Body of pancreas (tissue), 4 donors: ENCODE measurements at places on chromosomes 2 and 18.
A peak's percentile ranks its signal among the peaks of the same experiment; 100 is the strongest.

- H3K27me3 ChIP-seq = no peaks in the 10 kb centered on the region
- no peak overlapping the region for H3K4me3 ChIP-seq
- peaks cover 20% of the 10 kb centered on the region for H3K4me1 ChIP-seq
- no peaks in the 10 kb centered on the region for H3K36me3 ChIP-seq
- DNase-seq = no peak
Observed at GRCh38 chr2:29014811-29015421, 33.8 kb downstream of the TOGARAM2 start.

- H3K27me3 ChIP-seq = no peaks in the 10 kb centered on the region
- peaks cover 5% of the 10 kb centered on the region for H3K4me1 ChIP-seq
- H3K4me3 ChIP-seq = no peak overlapping the region
- H3K36me3 ChIP-seq = no peaks in the 10 kb centered on the region
- no peak for DNase-seq
Observed at GRCh38 chr18:61750840-61751668, 141.8 kb downstream of the RNF152 start.

GRCh38 chr2:136651456-136652010 lies 113.8 kb upstream of the THSD7B start:
- no peak for DNase-seq
- H3K27ac ChIP-seq = no peak overlapping the region
- H3K36me3 ChIP-seq = no peaks in the 10 kb centered on the region

- DNase-seq = no peak
- H3K27me3 ChIP-seq = no peaks in the 10 kb centered on the region
- H3K4me1 ChIP-seq = no peaks in the 10 kb centered on the region
- no peak overlapping the region for H3K27ac ChIP-seq
- H3K36me3 ChIP-seq = no peaks in the 10 kb centered on the region
- H3K4me3 ChIP-seq = no peak overlapping the region
Observed at GRCh38 chr18:32507093-32507492, 36.4 kb upstream of the GAREM1 start.

DNA sequence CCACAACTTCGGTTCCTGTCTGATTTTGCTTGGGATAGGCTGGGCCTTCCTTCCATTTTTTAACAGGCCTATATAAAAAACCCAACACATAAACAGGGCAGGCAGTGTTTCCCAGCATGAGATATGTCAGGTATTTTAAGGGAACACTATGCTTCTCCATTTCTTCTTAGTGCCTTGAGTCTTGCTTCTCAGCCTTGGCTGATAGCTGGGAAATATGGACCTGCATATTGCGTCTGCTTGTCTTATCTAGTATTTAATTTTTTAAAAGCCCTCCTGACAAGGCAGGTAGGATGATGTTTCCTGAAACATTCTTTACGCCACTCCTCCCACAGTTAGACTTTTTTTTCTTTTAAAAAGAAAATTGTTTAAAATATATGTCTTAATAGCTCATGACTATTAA lies 45.5 kb upstream of the NABP1 start:
- peaks cover under 1% of the 10 kb centered on the region for H3K4me1 ChIP-seq
- no peak overlapping the region for H3K4me3 ChIP-seq
- H3K27me3 ChIP-seq = no peaks in the 10 kb centered on the region
- no peak for DNase-seq
- no peak overlapping the region for H3K27ac ChIP-seq

DNA sequence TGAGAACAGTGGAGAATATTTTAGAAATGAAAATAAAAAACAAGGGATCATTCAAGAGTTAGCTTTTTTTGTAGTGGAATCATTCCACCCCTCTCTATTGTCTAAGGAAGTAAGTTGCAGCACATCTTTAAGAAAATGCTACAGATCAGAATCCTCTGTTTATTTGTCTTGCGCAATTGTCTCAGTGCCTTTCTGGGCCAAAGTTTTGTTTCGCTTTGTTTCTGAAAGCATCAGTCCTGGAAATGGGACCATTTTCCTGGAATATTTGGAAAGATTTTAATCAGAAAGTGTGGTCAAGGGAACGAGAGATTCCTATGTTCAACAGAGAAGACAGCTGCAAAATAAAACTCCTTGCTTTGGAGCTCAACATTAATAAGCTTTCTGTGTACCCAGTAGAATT lies 74.0 kb downstream of the NRXN1 start:
- no peak overlapping the region for H3K27ac ChIP-seq
- no peaks in the 10 kb centered on the region for H3K4me1 ChIP-seq
- no peak for DNase-seq
- no peaks in the 10 kb centered on the region for H3K36me3 ChIP-seq
- H3K4me3 ChIP-seq = no peak overlapping the region

DNA sequence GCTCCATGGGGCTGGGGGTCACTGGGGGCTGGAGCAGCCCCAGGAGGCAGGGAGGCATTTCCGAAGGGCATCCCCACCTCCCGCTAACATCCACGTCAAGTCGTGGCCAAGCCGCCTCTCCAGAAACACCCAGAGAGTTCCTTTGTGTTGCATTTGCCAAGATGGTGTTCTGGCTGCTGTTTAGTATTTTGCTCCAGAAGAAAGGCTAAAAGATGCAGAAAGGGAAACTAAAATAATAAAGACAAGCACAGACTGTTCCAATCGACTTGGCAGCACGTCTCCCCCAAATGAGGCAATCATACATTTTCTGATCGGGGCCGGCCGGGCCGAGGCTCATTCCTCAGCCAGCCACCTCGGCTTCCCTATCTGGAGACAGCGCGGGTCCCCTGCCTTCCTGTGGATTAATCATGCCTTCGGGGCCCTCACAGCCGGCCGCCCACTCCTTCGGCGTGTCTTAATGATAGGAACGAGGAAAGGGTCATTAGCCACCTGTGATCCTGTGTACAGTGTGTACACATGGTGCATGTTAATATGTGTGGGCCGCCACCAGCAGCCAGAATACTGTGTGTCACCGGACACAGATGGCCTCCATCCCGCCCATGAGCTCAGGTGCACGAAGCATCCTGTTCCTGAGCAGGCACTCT lies 169.2 kb downstream of the KLHL29 start:
- H3K27ac ChIP-seq = no peak overlapping the region
- H3K4me1 ChIP-seq = peaks cover 7% of the 10 kb centered on the region
- H3K36me3 ChIP-seq = no peaks in the 10 kb centered on the region
- no peak for DNase-seq
- no peak overlapping the region for H3K4me3 ChIP-seq

- no peaks in the 10 kb centered on the region for H3K4me1 ChIP-seq
- no peak for DNase-seq
- no peak overlapping the region for H3K4me3 ChIP-seq
- H3K27ac ChIP-seq = no peak overlapping the region
- no peaks in the 10 kb centered on the region for H3K27me3 ChIP-seq
Observed at GRCh38 chr2:206858687-206859329, 80.5 kb upstream of the CPO start.

GRCh38 chr2:70946832-70947442 lies 11.2 kb downstream of the ATP6V1B1 start:
- no peaks in the 10 kb centered on the region for H3K36me3 ChIP-seq
- peaks cover 11% of the 10 kb centered on the region for H3K4me1 ChIP-seq
- DNase-seq = peak; percentile 74
- H3K27ac ChIP-seq = no peak overlapping the region

DNA sequence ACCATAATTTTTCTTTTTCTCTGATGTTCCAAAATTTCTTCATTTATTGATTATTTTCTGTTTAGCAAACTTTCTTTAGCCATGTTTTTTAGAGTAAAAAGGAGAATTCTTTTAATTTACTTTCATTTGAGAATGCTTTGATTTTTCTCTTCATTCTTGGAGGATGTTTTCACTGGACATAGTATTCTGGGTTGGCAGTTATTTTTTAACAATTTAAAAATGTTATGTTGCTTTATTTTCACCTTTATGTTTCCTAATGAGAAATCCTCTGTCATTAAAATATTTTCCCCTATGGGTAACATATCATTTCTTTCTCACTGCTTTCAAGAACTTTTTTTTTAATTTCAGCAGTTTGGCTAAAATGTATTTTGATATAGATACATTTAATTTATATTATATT lies 631.4 kb upstream of the CDH2 start:
- no peak for DNase-seq
- no peaks in the 10 kb centered on the region for H3K36me3 ChIP-seq
- H3K27me3 ChIP-seq = no peaks in the 10 kb centered on the region

GRCh38 chr2:196836440-196836839 lies 27.3 kb upstream of the C2orf66 start:
- no peak for DNase-seq
- peaks cover 3% of the 10 kb centered on the region for H3K36me3 ChIP-seq
- H3K4me1 ChIP-seq = no peaks in the 10 kb centered on the region
- no peaks in the 10 kb centered on the region for H3K27me3 ChIP-seq

DNA sequence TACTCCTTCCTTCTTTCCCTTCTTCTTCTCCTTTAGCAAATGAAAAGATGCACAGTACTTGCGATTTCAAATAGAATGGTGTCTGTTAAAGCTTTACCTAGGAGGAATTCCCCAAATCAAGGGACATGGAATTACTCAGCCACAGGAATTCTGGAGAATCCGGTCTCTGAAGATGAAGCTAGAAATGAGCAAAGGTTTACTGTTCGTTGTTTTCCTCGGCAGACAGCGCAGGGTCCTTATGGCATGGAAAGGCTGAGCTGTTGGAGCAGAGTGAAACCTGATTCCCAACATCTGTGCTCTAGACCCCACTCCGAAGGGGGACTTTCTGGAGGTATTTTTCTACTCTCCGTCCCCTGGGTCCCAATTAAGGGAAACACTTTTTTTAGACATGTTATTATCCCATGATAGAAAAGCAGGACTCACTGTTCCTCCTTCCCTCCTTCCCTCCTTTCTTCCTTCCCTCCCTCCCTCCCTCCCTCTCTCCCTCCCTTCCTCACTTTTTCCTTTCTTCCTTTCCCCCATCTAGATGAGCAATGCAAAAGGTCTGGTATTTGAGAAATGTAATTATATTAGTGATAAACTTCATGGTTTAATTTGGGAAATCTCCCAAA lies 47.1 kb downstream of the CDCA7 start:
- DNase-seq = no peak
- peaks cover 6% of the 10 kb centered on the region for H3K4me1 ChIP-seq
- no peak overlapping the region for H3K4me3 ChIP-seq
- H3K36me3 ChIP-seq = no peaks in the 10 kb centered on the region
- no peaks in the 10 kb centered on the region for H3K27me3 ChIP-seq

DNA sequence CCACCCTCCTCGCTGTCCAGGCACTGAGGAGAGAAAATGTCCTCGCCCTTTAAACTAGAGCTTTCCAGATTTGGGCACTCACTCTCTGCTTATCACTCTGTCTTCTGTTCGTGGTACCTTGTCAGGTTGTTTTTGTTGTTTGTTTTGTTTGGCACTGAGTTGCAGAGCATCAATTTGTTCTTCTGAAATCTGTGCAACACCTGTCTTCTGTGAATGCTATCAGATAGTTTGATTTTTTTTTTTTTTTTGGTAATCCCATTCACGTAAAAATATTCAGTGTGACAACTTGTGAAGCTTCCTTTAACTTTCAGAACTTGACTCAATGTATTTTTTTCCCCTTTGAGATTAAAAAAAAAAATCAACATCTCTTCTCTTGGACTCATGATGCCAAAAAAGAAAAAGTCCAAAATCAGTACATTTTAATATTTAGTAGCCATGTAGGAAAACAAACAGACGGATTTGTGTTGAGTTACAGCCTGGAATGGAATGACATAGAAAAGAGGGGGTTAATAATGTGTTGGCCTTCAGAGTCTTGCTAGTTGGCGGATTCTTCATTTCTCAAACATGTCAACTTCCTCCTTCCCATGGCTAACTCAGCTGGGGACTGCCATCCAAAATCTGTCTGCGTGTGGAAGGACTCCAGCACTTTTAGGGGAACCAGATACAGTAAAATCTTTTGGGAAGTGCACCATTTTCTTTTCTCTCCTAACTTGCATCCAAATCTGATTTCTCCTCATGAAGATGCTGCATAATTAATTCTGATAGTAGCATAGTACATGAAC lies 1.6 kb downstream of the TMEM178A start:
- H3K36me3 ChIP-seq = no peaks in the 10 kb centered on the region
- no peak for DNase-seq
- no peaks in the 10 kb centered on the region for H3K27me3 ChIP-seq
- H3K4me1 ChIP-seq = peaks cover 7% of the 10 kb centered on the region

DNA sequence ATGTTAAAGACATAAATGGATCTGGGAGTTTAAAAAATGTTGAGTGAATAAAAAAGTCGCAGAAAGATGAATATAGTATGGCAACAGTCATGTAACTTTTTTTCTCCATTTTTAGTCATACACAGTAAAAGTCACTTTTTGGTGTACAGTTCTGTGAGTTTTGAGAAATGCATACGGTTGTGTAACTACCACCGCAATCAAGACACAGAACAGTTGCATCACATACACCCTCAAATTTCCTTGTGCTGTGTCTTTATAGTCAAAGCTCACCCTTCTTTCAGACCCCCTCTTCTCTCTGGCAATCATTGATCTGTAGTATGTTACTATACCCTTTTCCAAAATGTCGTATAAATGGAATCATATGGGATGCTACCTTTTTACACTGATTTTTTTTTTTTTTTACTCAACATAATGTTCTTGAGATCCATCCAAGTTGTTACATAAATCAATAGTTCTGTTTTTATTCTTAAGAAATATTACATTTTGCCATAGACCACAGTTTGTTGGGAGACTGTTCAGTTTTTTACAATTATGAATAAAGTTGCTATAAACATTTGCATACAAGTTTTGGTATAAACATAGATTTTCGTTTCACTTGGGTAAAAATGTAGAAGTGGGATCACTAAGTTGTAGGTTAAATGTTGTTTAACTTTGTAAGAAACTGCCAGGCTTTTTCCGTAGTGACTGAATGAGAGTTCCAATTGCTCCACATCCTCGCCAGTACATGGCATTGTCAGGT lies 35.4 kb upstream of the AGFG1 start:
- H3K36me3 ChIP-seq = no peaks in the 10 kb centered on the region
- no peaks in the 10 kb centered on the region for H3K4me1 ChIP-seq
- no peaks in the 10 kb centered on the region for H3K27me3 ChIP-seq
- DNase-seq = no peak

GRCh38 chr2:144201868-144202468 lies 318.0 kb downstream of the ZEB2 start:
- H3K27ac ChIP-seq = no peak overlapping the region
- peaks cover 4% of the 10 kb centered on the region for H3K4me1 ChIP-seq
- no peaks in the 10 kb centered on the region for H3K27me3 ChIP-seq
- no peak overlapping the region for H3K4me3 ChIP-seq
- no peaks in the 10 kb centered on the region for H3K36me3 ChIP-seq

- no peak overlapping the region for H3K4me3 ChIP-seq
- H3K27ac ChIP-seq = no peak overlapping the region
- H3K4me1 ChIP-seq = peaks cover 6% of the 10 kb centered on the region
- DNase-seq = no peak
- H3K36me3 ChIP-seq = no peaks in the 10 kb centered on the region
Observed at GRCh38 chr18:13448335-13448795, 229.8 kb downstream of the LDLRAD4 start.

DNA sequence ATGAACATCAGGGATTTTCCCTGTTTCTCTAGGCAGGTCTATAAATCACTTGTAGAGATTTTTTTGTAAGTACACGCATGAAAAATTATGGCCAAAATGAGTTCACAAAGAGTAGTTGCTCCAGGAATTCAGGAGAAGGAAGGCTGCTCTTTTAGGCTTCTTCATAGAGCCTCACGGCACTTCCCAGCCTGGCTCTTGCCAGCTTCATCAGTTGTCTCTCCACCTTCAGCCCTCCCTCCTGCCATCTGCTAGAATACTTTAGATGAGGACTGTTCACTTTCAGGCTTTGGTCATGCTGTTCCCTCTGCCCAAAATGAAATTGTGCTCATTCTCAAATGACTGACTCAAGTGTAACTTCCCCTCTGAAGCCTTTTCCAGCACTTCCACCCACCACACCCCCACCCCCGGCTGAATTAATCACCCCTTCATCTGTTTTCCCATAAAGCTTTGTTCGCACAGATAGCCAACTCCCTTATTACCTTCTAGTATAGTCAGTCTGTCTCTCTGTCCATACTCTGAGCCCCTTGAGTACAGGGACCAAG lies 1.8 kb upstream of the ABCA12 start:
- H3K27me3 ChIP-seq = no peaks in the 10 kb centered on the region
- no peaks in the 10 kb centered on the region for H3K4me1 ChIP-seq
- H3K36me3 ChIP-seq = no peaks in the 10 kb centered on the region
- H3K4me3 ChIP-seq = no peak overlapping the region
- H3K27ac ChIP-seq = no peak overlapping the region
